ENCODE measurements at places on chromosomes 2 and 18.

GRCh38 chr2:236592821-236593220 is 23.2 kb downstream of the ACKR3 start:
- DNase-seq: no peak

DNA sequence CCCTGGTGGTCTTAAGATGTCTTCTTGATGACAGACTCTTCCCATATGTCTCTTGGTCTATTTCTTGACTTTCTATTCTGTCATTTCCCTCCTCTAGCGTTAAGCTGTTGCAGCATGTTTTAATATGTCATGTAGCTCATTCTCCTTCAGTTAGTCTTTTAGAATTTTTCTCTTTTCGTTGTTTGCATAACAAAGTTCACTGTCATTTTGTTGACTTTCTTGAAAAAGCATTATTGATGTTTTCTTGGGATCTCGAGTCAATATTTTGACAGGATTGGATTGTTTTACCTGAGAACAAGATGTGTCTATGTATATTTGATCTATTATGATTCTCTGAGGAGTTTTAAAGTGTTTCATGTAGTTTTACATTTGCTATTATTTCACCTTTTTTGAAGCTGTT is 24.8 kb downstream of the SOCS6 start:
- no peak for DNase-seq

DNA sequence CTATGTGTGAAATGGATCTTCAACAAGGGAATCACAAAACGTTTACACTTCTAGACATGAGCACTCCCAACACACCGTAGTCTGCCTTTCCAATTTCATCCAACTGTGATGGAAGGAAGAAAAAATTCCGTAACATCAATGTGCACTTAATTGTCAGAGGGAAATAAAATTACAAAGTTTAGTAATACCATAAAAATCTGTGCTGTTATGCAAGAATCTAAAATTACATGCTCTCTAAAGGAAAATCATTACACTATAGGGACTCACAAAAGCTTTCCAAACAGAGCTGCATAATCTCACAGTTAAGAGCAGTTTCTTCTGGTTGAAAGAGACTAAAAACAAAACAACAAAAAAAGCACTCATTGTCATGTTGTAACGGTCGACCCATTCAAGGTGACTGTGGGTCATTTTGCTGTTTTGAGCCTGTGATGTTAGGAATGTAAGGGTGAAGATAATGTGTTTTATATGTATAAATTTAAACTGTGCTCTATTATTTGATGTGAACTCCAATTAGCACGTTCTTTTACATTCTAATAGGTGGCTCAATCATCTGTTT is 698.0 kb downstream of the TDRD15 start:
- no peak for DNase-seq

- DNase-seq: peak; percentile 44
These were observed 71.1 kb downstream of the DSC3 start for GRCh38 chr18:30971338-30971956.

DNA sequence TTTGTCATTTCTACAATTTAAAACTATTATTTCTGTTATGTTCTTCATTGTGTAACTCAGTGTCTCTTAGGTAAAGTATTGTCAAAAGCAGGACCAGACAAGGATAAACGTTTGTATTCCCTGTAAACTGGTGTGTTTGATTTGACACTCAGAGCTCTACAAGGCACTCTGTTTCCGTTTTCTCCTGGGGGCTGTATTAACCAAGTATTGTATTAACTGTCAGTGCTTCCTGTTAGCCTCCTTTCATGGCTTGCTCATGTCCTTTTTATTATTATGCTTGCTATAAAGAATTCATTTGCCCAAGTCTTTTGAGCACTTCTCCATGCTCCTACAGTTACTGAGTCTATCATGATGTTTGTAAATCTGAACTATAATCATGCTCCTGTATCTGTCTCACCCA is 323.7 kb downstream of the LPIN1 start:
- no peak for DNase-seq

- DNase-seq: peak; percentile 94
These were observed 617 bp upstream of the ZBTB14 start for GRCh38 chr18:5295981-5296705.

- DNase-seq: no peak
These were observed 67.0 kb downstream of the SFXN5 start for GRCh38 chr2:73004466-73004865.

DNA sequence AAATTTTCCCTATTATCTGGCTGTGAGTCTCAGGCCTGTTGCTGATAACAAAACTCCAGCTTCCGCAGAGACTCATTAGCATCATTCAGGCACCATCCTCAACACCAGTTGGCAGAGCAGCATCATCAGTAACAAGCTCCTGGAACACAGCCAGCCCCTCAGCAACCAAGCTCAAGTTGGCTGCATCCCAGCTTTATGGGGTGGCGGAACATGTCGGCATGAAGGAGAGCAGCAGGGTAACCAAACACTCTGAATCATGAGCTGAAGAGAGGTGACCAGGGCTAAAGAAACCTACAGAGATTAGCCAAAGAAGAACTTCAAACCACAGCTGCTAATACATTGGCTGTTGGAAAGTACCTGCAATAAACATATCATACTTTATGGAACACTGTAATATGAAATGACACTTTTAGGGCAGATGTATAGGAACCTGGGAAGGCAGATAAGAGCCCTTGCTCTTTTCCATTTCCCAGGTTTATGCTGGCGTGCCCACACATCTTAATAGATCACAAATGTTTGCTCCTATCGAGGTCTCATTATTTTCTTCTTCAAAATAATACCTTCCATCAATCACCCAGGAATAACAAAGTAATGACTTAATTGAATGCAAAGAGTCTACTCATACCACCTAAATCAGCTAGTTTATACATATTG is 63.8 kb downstream of the PDE11A start:
- no peak for DNase-seq
